Lung (tissue), 17 donors: ENCODE measurements at places on chromosomes 3 and 15. TPM values are rescaled to one million over a fixed set of nuclear protein-coding genes. Genes with fewer than 3 reads are reported as not detected.

- H3K27ac ChIP-seq, result peak overlapping the region; percentile 96
- peaks cover 3% of the 10 kb centered on the region for H3K4me1 ChIP-seq
- no peaks in the 10 kb centered on the region for H3K27me3 ChIP-seq
- H3K36me3 ChIP-seq, result no peaks in the 10 kb centered on the region
Measured at GRCh38 chr3:71062952-71063772, 520.4 kb downstream of the FOXP1 start.

- H3K27ac ChIP-seq, result no peak overlapping the region
- no peaks in the 10 kb centered on the region for H3K27me3 ChIP-seq
- peaks cover 6% of the 10 kb centered on the region for H3K4me1 ChIP-seq
Measured at GRCh38 chr3:191240486-191240885, 41.4 kb downstream of the OSTN start.

DNA sequence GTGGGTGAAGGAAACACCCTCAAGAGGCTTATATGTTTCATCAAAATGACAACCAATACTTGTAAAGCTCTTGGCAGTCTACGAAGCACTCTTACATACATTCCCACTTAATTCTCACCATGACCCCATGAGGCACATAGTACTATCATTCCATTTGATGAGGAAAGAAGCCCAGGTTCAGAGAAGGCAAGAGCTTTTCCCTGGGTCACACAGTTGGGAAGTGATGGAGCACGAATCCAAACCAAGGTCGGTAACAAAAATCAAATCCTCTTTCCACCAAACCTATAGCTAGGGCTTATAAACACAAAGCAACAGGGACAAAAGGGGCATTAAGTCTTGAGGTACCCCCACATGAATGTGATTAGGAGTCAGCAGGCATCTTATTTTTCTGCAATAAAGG is 187.1 kb downstream of the UACA start:
- no peaks in the 10 kb centered on the region for H3K36me3 ChIP-seq

DNA sequence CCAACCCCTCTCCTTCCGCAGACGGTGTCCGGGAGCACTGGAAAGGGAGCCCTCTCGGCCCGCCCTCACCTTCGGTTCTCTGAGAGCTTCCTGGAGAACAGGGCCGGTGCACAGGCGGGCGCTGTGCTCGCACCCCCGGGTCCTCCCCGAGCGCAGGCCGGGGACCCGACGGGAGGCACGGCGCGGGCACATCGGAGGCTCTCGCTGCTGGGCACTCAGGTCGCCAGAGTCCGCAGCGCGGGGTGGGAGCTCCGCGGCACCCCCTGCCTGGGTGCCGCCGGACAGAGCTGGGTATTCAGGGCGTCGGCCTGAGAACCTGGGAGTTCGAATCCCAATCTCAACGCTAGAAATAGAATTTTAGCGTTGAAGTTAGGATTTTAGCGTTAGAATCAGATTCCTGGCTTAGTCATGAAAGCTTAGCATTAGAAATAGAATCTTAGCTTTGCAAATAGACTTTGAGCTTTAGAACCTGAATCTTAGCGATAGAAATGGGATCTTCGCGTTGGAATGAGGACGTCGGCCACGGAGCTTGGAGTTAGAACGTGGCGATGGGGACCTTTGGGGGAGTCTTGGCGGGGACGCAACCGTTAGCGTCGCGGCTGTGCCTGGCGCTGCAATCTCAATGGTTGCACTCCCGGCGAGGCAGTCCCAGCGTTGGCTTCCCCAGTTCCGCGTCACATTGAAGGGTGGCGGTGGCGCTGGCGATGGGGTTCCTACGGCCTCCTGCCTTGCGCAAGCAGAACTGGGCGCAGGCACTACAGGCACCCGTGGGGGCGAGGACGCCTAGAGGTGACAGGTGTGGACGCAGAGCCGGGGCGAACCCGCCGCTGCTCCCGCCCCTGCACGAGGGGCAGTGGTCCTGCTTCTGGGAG is 549 bp downstream of the TRH start:
- DNase-seq, result peak; percentile 22
- no peaks in the 10 kb centered on the region for H3K36me3 ChIP-seq
- no peaks in the 10 kb centered on the region for H3K4me1 ChIP-seq
- no peak overlapping the region for H3K27ac ChIP-seq

- H3K4me1 ChIP-seq, result peaks cover 2% of the 10 kb centered on the region
- DNase-seq, result peak; percentile 55
- H3K4me3 ChIP-seq, result no peak overlapping the region
- no peak overlapping the region for H3K27ac ChIP-seq
- H3K27me3 ChIP-seq, result no peaks in the 10 kb centered on the region
- H3K36me3 ChIP-seq, result no peaks in the 10 kb centered on the region
Measured at GRCh38 chr3:141308588-141309218, 59.6 kb upstream of the ZBTB38 start.

- DNase-seq, result no peak
- no peak overlapping the region for H3K4me3 ChIP-seq
- H3K27ac ChIP-seq, result no peak overlapping the region
Measured at GRCh38 chr3:127719369-127719768, 46.6 kb downstream of the ABTB1 start.

DNA sequence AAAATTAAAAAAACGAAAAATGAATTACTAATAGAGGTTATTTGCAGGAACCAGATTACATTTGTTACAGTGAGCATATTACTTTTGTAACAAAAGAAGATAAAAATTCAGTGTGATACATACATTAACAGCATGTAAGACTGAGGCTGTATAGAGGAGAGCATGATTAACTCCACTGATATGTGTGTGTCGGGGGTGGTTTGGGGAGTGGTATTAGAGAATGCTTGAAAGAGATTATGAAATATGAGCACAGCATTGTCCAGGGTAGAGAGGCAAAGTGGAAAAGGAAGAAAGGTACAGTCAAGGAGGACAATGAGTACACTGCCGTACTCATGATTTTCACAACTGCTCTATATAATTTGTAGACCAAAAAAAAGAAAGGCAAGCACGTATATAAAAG is 62.9 kb upstream of the LRRFIP2 start:
- H3K27ac ChIP-seq, result no peak overlapping the region
- no peaks in the 10 kb centered on the region for H3K27me3 ChIP-seq
- H3K4me3 ChIP-seq, result no peak overlapping the region
- peaks cover 1% of the 10 kb centered on the region for H3K4me1 ChIP-seq
- no peaks in the 10 kb centered on the region for H3K36me3 ChIP-seq

DNA sequence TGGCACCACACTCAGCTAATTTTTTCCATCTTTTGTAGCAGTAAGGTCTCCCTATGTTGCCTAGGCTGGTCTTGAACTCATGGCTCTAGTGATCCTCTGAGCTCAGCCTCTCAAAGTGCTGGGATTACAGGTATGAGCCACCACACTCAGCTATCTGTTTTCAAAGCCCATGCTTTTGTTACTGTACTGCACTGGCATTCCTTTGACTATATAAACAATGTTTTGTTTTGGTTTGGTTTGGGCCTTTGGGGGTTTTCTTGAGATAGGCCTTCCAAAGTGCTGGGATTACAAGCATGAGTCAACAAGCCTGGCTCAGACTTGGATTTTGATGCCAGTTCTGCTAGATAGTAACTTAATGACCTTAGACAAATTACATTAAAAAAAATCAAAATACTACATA is 89.7 kb upstream of the GK5 start:
- no peak overlapping the region for H3K27ac ChIP-seq
- no peaks in the 10 kb centered on the region for H3K4me1 ChIP-seq
- DNase-seq, result no peak
- H3K27me3 ChIP-seq, result no peaks in the 10 kb centered on the region

GRCh38 chr15:75641603-75642002 is 1.6 kb upstream of the IMP3 start:
- no peak for DNase-seq
- H3K4me3 ChIP-seq, result no peak overlapping the region
- no peaks in the 10 kb centered on the region for H3K27me3 ChIP-seq
- H3K36me3 ChIP-seq, result no peaks in the 10 kb centered on the region
- peaks cover 3% of the 10 kb centered on the region for H3K4me1 ChIP-seq

- H3K36me3 ChIP-seq, result no peaks in the 10 kb centered on the region
- H3K4me1 ChIP-seq, result no peaks in the 10 kb centered on the region
- H3K27me3 ChIP-seq, result no peaks in the 10 kb centered on the region
- no peak overlapping the region for H3K27ac ChIP-seq
- DNase-seq, result peak; percentile 32
Measured at GRCh38 chr3:58659051-58659675, 7.4 kb downstream of the FAM3D start.

GRCh38 chr15:37093480-37094332 is 6.6 kb downstream of the MEIS2 start:
- H3K4me3 ChIP-seq, result peak overlapping the region; percentile 10
- no peak overlapping the region for H3K27ac ChIP-seq
- H3K36me3 ChIP-seq, result no peaks in the 10 kb centered on the region
- no peak for DNase-seq

GRCh38 chr3:53375019-53375418 is 27.7 kb upstream of the DCP1A start:
- no peak overlapping the region for H3K27ac ChIP-seq
- peak; percentile 82 for DNase-seq
- no peaks in the 10 kb centered on the region for H3K27me3 ChIP-seq
- no peak overlapping the region for H3K4me3 ChIP-seq

DNA sequence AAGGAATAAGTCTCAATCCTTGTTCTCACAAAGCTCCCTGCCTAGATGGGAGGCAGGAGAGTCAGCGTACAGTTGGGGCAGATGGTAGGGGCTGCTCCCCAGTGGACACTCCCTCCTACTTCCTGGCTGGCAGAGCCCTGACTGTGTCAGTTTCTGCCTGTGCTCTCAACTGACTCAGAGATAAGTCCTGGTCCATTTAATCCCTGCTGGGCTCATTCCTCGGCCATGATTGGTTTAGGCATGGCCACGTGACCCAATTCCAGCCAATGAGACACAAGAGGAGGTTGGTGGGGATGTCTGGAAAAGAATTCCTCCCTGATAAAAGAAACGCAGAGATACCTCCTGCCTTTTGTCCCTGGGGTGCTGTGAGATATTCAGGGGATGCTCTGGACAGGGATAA is 118.1 kb upstream of the SLC6A11 start:
- no peak overlapping the region for H3K27ac ChIP-seq
- peaks cover 4% of the 10 kb centered on the region for H3K27me3 ChIP-seq
- DNase-seq, result no peak
- no peaks in the 10 kb centered on the region for H3K36me3 ChIP-seq
- no peak overlapping the region for H3K4me3 ChIP-seq
- H3K4me1 ChIP-seq, result no peaks in the 10 kb centered on the region

DNA sequence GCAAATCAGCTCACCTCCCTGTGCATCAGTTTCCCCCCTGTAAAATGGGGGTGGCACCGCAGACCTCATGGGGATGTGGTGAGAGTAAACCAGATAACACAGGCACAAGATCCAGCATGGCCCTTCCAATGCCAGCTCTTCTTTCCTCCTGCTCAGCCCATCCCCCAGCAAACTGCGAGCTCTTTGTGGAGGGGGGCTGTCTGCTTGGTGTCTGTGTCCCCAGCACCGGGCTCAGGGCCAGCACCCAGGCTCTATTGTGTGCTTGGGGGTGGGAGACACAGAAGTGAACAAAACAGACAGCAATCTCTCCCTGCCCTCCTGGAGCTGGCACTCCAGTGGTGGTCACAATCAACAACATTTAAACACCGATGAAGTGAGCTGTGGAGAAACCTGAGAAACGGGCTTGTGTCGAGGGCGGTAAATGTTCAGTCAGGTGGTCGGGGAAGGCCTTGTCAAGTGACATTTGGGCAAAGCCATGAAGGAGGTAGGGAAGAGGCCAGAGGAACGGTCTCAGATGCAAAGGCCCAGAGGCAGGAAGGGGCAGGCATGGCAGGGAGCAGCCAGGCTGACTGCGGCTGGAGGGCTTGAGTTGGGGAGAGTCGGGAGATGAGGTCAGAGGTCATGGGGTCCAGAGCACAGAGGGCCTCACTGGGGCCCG is 28.4 kb downstream of the GRIP2 start:
- H3K4me3 ChIP-seq, result no peak overlapping the region
- no peak overlapping the region for H3K27ac ChIP-seq

GRCh38 chr15:64152507-64153387 is 1.2 kb downstream of the SNX22 start:
- H3K4me3 ChIP-seq, result peak overlapping the region; percentile 22
- H3K36me3 ChIP-seq, result peaks cover 7% of the 10 kb centered on the region
- H3K4me1 ChIP-seq, result peaks cover 15% of the 10 kb centered on the region
- H3K27me3 ChIP-seq, result peaks cover 5% of the 10 kb centered on the region

- no peak overlapping the region for H3K27ac ChIP-seq
- H3K27me3 ChIP-seq, result no peaks in the 10 kb centered on the region
- DNase-seq, result no peak
- no peaks in the 10 kb centered on the region for H3K36me3 ChIP-seq
- no peak overlapping the region for H3K4me3 ChIP-seq
- no peaks in the 10 kb centered on the region for H3K4me1 ChIP-seq
Measured at GRCh38 chr3:99373088-99373845, 265.1 kb upstream of the COL8A1 start.

- H3K36me3 ChIP-seq, result peaks cover 8% of the 10 kb centered on the region
- no peak overlapping the region for H3K27ac ChIP-seq
- no peaks in the 10 kb centered on the region for H3K27me3 ChIP-seq
Measured at GRCh38 chr15:70916531-70916930, 23.9 kb downstream of the LRRC49 start.

DNA sequence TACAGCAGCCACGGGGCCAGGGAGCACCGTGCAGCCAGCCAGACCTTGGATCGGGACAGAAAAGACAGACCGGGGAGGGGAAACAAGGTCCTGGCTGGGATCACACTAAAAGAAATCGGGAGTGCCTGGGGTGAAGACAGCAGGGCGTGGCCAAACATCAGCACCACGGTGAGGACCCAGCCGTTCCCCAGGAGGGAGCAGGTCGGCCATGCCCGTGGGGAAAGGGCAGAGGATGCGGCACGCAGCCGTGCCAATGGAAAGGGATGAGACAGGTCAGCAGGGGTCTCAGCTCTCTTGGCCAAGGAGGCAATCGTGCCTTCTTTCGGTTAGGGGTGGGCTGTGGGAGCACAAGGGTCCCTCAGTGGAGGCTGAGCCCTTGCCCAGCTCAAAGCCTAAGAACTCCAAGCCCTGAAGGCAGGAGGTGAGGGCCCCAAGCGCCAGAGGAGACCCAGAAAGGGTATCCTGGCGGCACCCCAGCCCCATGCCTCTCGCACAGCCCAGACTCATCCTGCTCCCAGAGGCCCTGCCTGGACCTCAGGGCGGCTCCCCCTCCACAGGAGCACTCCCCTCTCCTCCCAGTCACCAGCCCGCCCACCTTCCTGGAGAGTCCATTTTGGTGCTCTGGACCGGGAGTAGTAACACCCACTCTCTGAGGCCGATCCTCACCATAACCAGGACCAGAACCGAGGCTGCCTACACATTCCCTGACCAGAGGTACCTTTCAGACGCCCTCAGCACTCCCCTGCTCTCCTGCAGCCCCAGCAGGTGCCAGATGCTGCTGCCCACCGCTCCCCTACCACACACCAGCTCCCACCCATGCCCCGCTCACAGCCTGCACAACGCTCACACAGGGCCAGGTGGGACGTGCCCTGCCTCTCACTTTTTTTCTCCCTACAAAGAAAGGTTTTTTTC is 23.2 kb upstream of the OCA2 start:
- H3K4me3 ChIP-seq, result no peak overlapping the region
- DNase-seq, result no peak
- peaks cover 35% of the 10 kb centered on the region for H3K36me3 ChIP-seq
- no peaks in the 10 kb centered on the region for H3K27me3 ChIP-seq
- H3K4me1 ChIP-seq, result no peaks in the 10 kb centered on the region
- H3K27ac ChIP-seq, result no peak overlapping the region

CNTN3 gene
- 1.5 TPM for total RNA-seq

CTXN2 gene
- total RNA-seq, result not detected

TBL1XR1 gene
- 130 TPM for total RNA-seq

NOX5 gene
- 0.77 TPM for total RNA-seq
